ENCODE measurements at places on chromosomes 16 and 17.

- DNase-seq, result no peak
These were observed 916 bp downstream of the PAGR1 start for GRCh38 chr16:29816694-29817441.

- DNase-seq, result no peak
These were observed 507 bp downstream of the FHOD1 start for GRCh38 chr16:67246756-67247191.

DNA sequence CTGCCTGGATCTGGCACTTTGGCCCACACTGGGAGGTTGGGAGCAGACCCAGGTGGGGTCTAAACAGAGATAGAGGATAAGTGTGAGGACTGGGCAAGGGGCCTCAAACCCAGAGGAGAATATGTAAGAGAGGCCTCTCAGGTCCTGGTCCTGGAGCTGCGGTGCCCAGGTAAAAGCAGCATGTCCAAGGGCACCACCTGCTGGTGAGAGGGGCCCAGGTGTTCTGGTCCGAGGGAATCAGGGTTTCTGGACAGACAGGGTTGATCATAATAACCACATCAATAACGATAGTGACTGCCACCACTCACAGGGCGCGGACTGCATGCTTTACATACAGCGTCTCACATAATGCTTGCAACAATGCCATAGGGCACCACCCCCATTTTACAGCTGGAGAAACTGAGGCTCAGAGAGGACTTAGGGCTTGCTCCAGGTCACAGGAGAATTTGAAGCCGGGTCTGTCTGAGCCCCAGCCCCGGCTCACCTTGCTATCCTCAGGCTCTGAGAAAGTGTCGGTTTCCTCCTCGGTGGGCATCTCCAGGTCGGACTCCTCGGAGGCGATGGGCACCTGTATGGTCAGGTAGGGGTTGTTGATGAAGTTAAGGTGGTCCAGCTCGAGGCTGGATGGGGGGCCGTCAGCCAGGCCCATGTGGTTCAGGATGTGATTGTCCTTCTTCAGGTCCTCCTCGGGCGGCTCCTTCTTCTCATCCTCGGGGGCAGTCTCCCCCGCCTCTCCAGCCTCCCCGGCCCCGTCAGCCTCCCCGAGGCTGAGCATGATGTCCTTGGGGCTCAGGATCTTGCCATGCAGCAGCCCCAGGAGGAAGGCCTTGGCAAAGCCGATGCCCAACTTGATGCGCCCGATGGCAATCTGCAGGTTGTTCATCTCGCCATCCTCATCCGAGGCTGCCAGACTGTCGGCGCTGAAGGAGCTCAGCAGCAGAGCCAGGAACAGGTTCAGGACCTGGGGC is 19.1 kb upstream of the CD79B start:
- no peak for DNase-seq

GRCh38 chr16:14298374-14299122 is 227.4 kb downstream of the MRTFB start:
- no peak for DNase-seq

DNA sequence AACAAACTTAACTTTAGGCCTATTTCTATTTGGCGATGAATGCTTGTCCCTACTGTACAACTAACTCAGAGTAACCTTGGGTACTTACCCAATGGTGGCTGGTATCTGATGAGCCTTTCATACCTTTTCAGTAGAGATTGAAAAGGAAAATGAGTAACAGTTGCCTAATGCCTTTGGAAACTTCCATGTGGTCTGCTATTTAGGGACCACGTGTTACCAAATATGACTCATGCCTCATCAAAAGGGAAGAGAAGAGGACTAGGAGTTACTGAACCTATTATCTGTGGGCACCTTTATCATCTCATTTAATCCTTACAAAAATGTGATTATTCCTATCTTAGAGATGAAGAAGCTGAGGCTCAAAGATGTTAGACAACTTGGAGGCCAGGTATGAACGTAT is 8.1 kb downstream of the MYOCD start:
- no peak for DNase-seq

DNA sequence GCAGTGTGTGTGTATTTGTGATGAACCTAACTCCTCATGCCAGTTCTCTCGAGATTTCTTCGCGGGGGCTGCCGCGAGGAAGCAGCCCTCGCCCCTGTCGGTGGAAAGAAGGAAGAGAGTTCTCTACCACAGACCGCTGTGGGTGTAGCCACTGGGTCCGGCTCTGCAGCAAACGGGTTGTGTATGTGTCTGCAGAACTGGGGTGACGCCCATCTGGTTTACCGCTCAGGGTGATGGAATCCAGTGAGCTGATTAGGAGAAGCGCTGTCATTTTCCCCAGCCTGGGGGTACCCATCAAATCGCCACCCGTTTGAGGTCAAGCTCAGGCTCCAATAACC is 7.7 kb downstream of the CORO6 start:
- no peak for DNase-seq

- DNase-seq, result no peak
These were observed 38.3 kb upstream of the AKAP1 start for GRCh38 chr17:57046749-57047148.

DNA sequence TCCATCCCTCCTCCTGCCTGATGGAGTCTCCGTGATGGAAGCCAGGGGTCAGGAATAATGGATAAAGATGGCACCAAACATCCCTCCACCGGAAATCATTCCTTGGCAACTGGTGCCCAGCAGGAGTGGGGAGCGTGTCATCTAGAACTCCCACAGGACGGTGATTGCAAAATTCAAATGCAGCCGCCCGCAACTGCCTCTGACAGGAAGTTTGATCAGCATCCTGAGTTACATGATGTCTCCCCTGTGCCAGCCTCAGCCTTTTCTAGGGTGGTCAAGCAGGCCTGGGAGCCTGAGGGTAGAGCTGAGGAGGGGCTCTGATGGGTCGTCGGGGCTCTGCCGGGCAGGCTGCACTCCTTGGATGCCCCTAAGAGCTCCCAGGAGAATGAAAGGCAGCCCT is 52.8 kb downstream of the GSG1L start:
- DNase-seq, result no peak

DNA sequence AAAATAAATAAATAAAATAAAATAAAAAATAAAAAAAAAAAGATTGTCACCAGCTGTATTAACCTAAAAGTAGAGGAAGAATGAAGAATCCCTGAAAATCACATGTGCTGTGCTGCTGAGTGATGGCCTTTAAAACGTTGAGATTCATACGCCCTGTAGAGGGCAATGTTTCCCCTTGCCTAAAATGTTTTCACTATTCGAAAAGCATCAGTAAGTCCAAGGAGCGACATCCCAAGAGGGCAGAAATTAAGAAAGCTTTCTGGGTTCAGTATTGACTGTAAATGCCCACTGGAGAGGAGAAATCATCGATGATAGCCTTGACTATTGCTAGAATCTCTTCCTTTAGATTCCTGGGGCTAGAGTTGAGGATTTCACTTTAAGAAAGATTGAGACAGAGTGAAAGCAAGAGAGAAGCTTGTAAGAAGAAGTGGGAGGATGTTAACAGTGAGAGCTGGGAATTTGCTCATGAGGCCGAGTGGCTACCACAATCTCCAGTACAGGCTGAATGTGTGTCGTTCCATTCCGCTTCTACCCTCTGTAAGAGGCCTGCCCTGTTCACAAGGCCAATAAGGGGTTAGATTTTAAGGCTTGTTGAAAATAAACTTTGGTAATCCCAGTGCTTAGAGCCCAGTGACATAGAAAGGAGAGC is 170.8 kb upstream of the FAM20A start:
- no peak for DNase-seq

DNA sequence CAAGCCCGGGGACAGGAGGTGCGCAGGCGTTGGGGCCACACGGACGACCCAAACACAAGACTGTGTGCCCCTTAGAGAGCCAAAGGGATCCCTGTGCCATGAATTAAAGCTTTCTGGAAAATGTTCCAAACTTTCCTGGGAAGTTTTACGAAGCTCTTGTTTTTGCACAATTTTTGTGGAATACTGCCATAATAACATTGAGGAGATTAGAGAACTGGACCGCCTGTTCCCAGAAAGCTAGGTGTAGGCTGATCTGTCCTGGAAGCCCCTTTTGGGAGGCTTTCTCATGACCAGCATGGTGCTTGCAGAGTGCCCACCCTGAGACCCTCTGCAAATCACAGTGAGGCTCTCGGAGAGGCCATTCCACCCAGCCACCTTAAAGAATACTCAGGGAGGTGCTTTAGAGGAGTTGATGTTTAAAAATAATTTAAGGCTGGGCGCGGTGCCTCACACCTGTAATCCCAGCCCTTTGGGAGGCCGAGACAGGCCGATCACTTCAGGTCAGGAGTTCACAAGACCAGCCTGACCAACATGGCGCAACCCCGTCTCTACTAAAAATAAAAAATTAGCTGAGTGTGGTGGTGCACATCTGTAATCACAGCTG is 1.1 kb downstream of the KDM8 start:
- DNase-seq, result no peak

DNA sequence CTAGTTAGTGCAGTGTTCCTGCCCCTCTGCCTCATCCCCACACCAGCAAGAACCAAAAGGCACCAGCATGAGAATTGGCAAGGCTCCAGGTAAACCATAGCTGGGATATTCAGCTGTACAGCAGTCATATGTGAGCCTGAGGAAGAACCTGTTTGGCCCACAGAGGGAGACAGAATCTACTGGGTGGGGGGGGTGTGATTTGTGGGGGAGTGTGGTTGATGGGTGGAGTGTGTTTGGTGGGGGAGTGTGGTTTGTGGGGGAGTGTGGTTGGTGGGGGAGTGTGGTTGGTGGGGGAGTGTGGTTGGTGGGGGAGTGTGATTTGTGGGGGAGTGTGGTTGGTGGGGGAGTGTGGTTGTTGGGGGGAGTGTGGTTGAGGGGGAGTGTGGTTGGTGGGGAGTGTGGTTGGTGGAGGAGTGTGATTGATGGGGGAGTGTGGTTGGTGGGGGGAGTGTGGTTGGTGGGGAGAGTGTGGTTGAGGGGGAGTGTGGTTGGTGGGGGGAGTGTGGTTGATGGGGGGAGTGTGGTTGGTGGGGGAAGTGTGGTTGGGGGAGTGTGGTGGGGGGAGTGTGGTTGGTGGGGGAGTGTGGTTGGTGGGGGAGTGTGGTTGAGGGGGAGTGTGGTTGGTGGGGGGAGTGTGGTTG is 19.5 kb downstream of the MINK1 start:
- DNase-seq, result no peak

DNA sequence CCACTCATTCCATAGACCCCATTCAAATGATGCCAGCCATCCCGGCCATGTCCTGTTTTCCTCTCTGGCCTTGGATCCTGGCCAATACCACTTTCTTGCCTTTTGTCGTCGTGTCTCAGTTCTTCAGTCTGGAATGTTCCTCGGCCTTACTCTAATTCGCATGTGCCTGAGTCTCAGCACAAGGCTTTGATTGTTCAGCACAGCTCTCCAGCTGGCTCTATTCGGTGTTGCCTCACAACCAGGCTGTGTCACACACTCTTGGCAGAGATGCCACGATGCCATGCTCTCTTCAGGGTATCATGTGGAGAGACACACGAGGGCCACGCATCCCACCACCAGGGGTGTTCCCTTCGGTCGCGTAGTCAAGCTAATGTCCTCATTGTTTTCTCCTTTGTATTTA is 1.8 kb upstream of the VPS4A start:
- DNase-seq, result no peak

- DNase-seq, result no peak
These were observed 121.7 kb downstream of the ABCC6 start for GRCh38 chr16:16101585-16101984.

- no peak for DNase-seq
These were observed 18.9 kb upstream of the PRM1 start for GRCh38 chr16:11299865-11300559.

DNA sequence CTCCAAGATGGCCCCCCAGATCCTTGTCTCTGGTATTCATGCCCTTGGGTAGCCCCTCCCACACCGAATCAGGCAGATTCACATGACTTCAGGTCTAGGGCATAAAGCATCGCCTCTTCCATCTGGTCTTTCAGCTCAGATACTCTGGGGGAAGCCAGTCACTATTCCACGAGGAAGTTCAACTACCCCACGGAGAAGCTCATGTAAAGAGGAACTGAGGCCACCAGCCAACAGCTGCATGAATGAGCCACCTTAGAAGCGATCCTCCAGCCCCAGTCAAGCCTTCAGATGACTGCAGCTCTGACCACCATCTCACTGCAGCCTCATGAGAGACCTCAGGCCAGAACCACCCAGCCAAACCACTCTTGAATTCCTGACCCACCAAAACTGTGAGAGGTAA is 54.1 kb downstream of the SOCS3 start:
- no peak for DNase-seq

DNA sequence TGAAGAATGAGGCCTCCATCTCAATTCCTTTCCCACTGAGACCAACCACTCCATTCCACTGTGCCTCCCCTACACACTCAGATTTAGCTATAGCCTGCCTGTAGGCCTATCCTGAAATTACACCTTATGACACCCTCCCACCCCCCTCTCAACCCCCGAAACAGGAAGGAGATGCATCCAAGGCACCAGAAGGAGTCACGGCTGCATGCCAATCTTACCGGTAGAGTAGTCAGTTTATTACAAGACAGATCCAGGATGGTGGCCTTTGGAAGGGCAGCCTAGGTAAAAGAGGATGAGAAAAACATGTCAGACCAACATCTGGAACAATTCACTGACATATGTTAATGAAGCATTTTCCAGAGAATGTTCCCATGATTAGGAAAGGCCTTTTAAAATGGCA is 2.6 kb downstream of the LRRC59 start:
- no peak for DNase-seq

GRCh38 chr17:63267846-63268245 is 178.3 kb downstream of the CYB561 start:
- no peak for DNase-seq

- DNase-seq, result no peak
These were observed 5.9 kb downstream of the DPH1 start for GRCh38 chr17:2035541-2036488.

- no peak for DNase-seq
These were observed 54.1 kb downstream of the PSMD12 start for GRCh38 chr17:67312265-67312664.

GRCh38 chr17:82338858-82339633 is 5.5 kb upstream of the SECTM1 start:
- DNase-seq, result no peak

DNA sequence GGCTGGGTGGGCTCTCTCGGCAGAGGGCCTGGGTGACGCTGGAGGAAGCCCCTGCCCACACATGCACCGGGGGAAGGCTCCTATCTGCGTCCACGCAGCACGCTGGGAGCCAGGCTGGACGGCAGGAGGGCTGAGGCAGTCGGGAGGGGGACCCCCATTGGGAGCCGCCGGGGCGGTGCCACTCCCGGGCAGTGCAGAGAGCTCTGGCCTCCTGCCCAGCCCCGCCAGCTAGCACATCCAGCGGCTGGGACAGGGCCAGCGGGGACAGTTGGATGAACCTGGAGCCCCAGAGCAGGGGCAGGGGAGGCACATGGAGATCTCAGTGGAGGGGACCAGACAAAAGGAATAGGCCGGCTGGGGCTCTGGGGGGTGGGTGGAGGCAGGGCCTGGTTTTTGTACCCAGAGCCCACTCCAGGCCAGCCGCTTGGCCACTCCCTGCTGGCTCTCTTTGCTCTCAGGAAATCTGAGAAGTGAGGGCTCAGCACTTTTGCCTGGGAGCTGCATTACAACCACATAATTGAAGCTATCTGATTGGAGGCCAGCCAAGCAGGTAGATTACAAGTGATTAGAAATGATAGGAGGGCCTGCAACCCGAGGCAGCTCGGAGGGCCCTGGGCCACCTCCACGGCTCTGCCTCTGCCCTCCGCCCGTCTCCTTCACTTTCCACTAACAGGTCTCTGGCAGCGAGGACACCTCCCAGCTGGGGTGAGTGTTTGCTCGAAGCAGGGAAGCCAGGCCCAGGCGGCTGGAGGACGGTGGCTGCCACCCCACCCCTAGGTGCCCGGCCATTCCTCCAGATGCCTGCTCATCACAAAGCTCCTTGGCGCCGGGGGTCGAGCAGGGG is 40.1 kb downstream of the ENGASE start:
- DNase-seq, result no peak

GRCh38 chr17:62818526-62818925 is 10.4 kb upstream of the MARCHF10 start:
- DNase-seq, result no peak

Data from cortex of kidney (tissue), 1 donor.